ENCODE measurements at places on chromosomes 1 and 21.

DNA sequence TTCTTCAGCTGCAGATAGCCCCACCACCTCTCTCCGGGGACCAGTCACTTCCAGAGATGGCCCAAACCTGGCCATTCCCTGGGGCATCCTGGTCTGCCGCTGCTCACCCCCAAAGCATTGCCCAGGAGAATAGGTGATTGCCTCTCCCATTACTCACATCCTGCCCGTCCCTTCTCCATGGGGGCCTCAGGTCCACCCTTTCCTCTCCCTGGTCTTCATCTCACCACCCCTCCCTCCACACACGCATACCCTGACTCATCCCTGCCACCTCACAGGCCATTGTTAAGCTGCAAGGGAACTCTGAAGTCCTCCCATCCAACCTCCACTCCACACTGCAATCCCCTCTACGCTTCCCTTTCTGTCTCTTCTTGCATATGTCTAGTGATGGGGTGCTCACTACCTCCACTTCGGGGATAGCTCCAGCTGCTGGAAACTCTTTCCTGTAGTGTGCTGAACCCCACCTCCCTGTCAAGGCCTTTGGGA, at the start of gene PLEKHG5:
Gene PLEKHG5, minus strand, starts transcription at position 188 of the 483 bp plus-strand sequence. CDS start 14,096 bp downstream, outside the sequence.
- DNase-seq: no peak

DNA sequence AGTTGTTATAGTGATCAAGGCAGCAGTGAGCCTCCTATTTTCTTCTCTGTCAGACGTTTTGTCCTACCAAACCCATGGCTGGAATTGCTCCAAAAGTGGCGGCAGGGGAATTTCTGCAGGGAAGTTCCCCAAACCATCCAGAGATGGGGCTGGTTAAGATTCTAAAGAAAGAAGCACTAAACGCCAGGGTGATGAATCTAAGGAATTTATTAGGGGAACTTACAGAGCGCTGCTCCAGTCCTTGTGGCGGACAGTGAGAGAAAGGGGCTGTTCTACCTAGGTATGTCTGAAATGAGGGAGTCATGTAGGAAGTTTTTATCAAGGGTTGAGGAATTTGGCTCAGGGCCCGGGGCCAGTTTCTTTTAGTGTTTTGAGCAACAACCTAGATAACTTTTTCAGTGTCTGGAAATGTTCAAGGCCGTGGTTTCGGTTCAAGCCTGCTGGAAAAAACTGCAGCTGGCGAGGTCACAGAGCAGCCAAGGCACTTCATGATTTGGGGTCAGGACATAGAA, 222.4 kb upstream of the B3GALT2 start:
- DNase-seq: no peak

- DNase-seq: no peak
Observed at GRCh38 chr1:230632273-230632873, 9.9 kb upstream of the COG2 start.

- DNase-seq: no peak
Observed at GRCh38 chr1:5973771-5974170, 18.5 kb downstream of the NPHP4 start.

- DNase-seq: no peak
Observed at GRCh38 chr1:204731509-204731908, 46.0 kb upstream of the LRRN2 start.

- no peak for DNase-seq
Observed at GRCh38 chr1:164592634-164593033, 33.6 kb downstream of the PBX1 start.

DNA sequence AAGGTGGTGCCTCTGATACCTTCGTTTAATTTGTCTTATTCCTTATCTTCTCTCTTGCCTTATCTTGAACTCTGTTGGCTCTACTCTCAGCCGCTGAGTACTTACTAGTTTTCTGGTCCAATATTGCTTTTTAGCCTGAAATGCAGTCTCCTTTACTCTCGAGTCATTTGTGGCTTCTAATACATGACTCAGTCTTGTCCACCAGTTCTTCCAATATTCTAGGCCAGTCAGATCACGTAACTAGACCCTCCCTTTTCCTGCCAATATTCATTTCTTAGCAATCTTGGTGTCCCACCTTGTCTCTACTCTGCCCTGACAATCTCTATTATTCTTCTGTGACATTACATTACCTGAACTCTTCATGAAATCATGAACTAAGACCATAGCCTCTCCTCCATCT, 555.8 kb downstream of the DPYD start:
- DNase-seq: no peak

- peak; percentile 46 for DNase-seq
Observed at GRCh38 chr1:27357281-27358037, 9.3 kb downstream of the MAP3K6 start.

DNA sequence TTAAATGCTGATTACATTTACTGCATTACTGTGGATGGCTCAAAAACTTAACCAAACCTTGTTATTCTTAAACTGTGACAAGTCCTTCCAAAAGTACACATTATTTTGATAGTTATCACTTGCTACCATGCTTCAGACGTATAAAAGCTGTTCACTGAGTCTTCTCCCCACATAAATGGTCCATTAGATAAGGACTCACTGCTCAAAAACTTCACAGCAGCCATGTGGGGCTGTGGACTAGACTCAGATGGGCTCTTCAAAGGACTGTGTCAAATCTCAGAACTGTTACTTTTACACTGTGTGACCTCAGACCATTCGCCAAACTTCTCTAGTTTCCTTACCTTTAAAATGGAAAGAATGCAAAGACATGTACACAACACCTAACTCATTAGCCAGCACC, 11.6 kb downstream of the SCAF4 start:
- no peak for DNase-seq

- no peak for DNase-seq
Observed at GRCh38 chr21:40625991-40626390, 221.0 kb downstream of the DSCAM start.

- no peak for DNase-seq
Observed at GRCh38 chr1:53090227-53091147, 28.5 kb downstream of the PODN start.

- DNase-seq: no peak
Observed at GRCh38 chr1:234954613-234955012, 174.0 kb downstream of the TOMM20 start.

- DNase-seq: no peak
Observed at GRCh38 chr21:24856326-24856725, 751.0 kb downstream of the MRPL39 start.

DNA sequence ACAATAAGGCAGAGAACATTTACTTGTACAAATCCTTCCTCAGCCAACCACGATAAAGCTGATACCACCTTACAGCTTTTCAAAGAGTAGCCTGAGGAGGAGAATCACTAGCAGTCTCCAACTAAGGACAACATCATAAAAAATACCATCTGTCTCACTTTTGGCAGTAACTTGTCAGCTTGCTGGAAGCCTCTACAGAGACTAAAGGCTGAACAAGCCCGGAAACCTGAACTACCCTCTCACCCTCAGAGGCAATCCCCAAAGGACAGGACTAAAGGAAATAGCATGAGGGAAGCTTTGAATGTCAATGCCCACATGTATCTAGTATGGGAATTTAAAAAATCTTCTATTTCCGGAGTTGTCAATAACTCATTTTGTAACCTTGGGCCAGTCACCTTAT, 10.6 kb downstream of the SRSF4 start:
- DNase-seq: no peak

GRCh38 chr1:226813671-226814591, 56.5 kb upstream of the PSEN2 start:
- no peak for DNase-seq

- DNase-seq: no peak
Observed at GRCh38 chr1:84374991-84375696, 23.1 kb upstream of the DNASE2B start.

DNA sequence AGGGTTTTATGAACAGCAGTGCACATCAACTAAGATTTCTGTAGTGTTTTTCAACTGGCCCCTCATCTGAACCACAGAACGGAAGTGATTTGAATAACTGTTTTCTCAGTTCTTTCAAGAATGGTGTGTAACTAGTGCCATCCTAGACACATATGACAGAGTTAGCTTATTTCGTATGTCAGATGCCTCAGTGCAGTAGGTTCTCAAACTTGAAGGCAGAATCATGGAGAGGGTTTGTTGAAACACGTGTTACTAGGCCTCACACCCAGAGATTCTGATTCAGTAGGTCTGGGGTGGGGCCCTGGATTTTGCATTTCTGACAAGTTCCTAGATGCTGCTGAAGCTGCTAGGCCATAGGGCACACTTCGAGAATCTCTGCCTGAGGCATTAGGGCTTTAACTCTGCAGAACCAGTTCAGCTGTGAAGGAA, 49.0 kb downstream of the SCCPDH start:
- no peak for DNase-seq

DNA sequence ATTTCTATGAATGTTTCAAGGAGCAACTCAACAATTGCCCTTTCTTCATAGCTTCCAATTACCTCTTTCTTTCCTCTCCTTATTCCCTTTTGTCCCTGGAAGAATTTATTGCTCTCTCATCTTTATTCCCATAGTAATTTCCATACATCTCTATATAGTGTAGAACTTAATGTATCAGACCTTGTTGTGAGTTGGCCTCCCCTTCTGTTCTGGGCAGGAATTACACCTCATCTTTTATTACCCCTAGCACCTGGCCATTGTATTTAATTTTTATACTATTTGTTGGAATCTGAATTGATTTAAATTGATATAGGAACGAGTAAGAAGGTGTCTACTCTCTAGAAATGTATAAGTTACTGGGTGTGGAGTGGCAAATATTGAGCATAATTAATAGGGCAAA, 114.5 kb downstream of the CACHD1 start:
- no peak for DNase-seq

DNA sequence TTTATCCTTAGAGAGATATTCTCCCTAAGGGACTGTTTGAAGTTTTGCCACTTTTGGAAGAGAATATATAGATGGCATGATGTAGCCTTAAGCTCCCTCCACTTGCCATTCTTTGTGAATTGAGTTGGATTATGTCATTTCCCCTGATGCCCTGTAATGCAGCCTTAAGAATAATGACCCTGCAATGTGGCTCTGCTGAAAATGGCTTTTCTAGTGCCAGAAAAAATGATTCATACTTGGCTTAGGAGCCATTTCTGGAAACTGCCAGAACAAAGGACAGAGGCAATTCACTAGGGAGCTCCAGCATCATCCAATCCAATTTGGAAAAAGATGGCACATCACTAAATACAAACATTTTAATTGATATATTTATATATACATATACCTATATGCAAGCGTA, 265.3 kb downstream of the SPATA17 start:
- no peak for DNase-seq

DNA sequence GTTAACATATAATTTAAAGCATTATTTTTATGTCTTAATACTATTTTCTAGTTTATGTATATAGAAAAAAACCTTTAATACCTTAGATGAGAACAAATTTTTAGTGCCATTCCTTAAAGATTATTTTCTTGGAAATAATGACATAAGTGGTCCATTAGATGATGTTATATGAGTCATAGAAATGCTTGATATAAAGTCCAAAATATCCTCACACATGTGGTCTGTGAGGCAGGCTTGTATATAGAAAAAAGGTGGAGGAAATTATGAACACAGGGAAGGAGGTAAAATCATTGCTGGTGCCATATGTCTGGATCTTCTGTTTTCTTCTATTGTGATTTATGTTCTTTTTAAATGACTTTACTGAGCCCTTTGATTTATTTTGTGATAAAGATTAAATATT, 79.3 kb downstream of the MAP3K7CL start:
- no peak for DNase-seq

DNA sequence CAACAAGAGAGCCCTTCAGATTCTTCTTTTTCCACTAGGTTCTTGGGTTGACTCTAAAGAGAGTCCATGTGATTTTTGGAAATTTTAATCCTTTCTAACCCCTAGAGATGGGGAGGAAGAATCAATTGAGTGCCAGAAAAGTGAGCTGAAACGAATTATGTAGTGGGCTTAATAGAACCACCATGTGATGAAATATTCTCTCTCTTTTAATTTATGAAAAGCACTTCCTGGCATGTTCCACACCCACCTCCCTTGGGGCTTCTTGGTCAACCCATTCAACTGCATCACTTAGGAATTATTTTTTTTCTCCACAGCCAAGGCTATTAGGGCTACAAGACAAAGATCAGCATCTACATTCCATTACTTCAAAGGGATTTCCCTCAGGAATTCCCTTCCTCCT, 79.6 kb downstream of the ZC3H11B start:
- no peak for DNase-seq

- DNase-seq: no peak
Observed at GRCh38 chr1:12769031-12769430, 4.5 kb upstream of the PRAMEF12 start.

GRCh38 chr1:3577300-3577699, 34.0 kb downstream of the MEGF6 start:
- DNase-seq: no peak

- DNase-seq: no peak
Observed at GRCh38 chr1:16076865-16077238, 3.4 kb upstream of the FAM131C start.

- DNase-seq: no peak
Observed at GRCh38 chr1:191498318-191498717, 659.9 kb upstream of the RGS18 start.

GRCh38 chr1:232904566-232904965, 45.8 kb upstream of the NTPCR start:
- DNase-seq: no peak

GRCh38 chr1:101902199-101902598, 94.5 kb downstream of the OLFM3 start:
- no peak for DNase-seq

DNA sequence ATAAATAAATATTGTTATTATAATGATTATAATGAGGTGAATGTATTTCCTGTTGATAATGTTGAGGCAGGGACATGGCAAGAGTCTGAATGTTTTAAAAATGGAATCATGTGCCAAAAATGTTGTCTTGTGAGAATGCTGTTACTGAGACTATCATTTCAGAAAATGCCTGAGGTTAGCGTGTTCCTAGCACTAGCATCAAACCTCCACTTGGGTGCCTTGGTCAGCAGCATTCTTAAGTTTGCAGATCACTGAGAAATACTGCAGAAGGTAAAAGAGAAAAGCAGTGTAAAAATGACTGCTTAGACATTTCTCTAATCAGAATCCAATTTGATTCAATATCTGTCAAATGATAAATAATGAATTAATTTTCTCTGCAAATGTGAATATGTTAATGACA, 50.8 kb downstream of the OLFM3 start:
- DNase-seq: no peak

- no peak for DNase-seq
Observed at GRCh38 chr1:242890192-242890741, 364.8 kb downstream of the CEP170 start.

GRCh38 chr1:158527190-158527815, 26.9 kb downstream of the OR6Y1 start:
- DNase-seq: no peak

- no peak for DNase-seq
Observed at GRCh38 chr1:154769193-154769895, 100.7 kb downstream of the KCNN3 start.

DNA sequence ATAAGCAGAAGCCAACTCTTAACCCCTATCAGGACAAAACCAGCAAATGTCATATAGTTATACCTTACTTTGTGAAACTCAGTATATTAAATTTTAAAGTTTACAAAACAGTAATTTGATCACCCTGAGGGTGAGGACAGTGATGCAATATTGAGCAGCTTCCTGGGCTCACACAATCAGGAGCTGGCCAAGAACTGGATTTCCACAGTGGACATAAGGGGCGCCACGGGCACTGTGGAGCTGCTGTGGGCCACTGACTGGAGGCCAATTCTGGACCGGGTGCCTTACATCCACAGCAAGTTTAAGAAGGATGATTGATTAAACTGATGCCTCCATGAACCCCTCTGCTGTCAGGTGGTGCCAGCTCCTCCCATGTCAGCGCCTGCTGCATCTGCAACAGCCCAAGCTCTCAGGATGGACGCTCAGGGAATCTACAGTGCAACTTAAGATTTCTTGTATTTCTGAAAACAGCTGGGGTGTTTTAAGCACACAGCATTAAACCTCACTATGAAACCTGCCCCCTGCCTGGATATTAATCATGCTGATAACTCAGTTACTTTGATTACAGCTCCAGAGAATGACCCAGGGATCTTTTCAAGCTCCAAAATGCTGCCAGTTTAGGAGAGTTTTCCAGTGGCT, 55.9 kb downstream of the TOR3A start:
- no peak for DNase-seq

All from activated naive CD8-positive, alpha-beta T cell treated with anti-CD3 and anti-CD28 coated beads, Interleukin-2, amount 50 U/mL, for 16 hours (primary cell).